ENCODE measurements at places on chromosomes 4 and X.

GRCh38 chrX:132119283-132119682, 8.5 kb downstream of the FRMD7 start:
- DNase-seq, result no peak

DNA sequence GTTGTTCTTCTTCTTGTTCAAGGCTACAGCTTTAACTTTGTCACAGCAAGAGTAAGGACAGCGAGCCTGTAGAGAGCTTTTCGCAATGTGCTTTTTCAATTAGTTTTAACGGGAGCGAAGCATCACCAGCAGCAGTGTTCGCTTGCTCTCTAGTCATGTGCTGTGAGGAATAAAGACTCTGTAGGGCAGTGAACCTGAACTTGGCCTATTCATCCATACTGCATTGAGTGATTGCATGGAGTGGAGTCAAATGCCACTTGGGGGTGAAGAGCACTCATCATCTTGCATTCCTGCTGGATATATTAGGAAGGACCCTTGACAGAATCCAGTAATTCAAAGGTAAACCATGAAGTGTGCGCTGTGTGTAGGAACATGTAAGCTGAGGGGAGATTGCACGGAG, 240.0 kb downstream of the FRMPD4 start:
- DNase-seq, result no peak

GRCh38 chr4:3491681-3492405, 28.7 kb downstream of the DOK7 start:
- no peak for DNase-seq

- DNase-seq, result no peak
These were observed 85.9 kb upstream of the FAM47A start for GRCh38 chrX:34218063-34218462.

GRCh38 chrX:38651625-38652601, 90.6 kb downstream of the TSPAN7 start:
- DNase-seq, result no peak

- DNase-seq, result no peak
These were observed 108.4 kb upstream of the LRPAP1 start for GRCh38 chr4:3640587-3640962.

DNA sequence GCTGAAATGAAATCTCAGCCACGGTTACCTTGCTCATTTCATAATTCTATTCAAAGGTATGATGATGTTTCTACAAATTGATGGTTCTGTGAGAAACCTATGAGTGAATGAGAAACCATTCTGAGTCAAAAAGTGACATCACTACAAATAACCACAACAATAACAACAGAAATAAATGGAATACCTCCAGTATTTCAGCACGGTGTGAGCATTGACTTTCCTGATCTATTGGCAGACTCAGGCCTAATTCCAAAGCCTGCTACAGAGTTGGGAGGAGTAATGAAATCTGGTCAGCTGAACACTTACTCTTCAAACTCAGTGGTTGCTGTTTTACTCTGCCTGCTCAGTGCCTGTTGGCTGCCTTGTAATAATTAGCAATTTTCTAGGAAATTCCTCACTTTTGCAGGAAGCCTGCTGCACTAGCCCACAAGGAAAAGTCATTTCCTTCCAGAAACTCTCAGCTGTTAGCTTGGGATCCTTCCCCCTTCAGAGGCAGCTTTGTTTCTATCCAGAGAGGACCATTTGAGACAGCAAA, 18.8 kb upstream of the SYNPO2 start:
- no peak for DNase-seq

DNA sequence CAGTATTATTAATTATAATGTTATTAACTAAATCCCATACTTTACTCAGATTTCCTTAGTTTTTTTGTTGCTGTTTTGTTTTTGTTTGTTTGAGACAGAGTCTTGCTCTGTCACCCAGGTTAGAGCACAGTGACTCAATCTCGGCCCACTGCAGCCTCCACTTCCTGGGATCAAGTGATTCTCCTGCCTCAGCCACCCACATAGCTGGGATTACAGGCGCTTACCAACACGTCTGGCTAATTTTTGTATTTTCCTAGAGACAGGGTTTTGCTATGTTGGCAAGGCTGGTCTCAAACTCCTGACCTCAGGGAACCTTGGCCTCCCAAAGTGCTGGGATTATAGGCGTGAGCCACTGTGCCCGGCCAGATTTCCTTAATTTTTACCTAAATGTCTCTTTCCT, 72.2 kb downstream of the ANAPC4 start:
- DNase-seq, result no peak

GRCh38 chr4:76616526-76616925, 181.5 kb downstream of the SHROOM3 start:
- DNase-seq, result no peak

DNA sequence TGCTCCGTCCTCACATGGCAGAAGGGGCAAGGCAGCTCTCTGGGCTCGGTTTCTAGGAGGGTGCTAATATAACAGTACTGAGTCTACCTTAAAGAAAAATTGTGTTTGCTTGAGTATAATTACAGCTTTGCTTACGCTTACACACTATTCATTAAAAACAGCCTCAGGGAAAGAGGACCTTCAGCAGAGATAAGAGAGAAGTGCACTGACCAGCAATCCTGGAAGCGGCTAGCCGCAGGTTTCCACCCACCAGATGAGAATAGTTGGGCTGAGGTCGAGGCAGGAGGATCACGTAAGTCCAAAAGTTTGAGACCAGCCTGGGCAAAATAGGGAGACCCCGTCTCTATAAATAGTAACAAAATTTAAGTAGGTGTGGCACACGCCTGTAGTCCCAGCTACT, 15.2 kb upstream of the MRFAP1 start:
- DNase-seq, result no peak

DNA sequence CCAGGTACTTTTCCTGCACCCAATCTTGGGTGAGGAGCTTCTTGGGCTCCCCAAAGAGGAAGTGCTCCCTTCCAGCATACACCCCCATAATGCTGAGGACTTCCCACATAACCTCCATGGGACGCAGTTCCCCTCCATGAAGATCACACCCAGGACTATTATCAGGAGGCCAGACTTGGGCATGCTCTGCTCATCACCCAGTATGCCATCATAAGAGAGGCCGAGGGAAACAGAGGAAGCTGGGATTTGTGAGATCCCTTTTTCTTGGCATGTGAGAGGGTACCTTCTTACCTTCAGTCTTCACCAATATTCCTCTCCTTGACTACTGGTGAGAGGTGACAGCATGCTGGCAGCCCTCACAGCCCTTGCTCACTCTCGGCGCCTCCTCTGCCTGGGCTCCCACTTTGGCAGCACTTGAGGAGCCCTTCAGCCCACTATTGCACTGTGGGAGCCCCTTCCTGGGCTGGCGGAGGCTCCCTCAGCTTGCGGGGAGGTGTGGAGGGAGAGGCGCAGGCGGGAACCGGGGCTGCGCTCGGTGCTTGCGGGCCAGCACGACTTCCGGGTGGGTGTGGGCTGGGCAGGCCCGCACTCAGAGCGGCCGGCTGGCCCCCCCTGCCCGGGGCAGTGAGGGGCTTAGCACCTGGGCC, 15.7 kb upstream of the HSFX1 start:
- DNase-seq, result no peak

DNA sequence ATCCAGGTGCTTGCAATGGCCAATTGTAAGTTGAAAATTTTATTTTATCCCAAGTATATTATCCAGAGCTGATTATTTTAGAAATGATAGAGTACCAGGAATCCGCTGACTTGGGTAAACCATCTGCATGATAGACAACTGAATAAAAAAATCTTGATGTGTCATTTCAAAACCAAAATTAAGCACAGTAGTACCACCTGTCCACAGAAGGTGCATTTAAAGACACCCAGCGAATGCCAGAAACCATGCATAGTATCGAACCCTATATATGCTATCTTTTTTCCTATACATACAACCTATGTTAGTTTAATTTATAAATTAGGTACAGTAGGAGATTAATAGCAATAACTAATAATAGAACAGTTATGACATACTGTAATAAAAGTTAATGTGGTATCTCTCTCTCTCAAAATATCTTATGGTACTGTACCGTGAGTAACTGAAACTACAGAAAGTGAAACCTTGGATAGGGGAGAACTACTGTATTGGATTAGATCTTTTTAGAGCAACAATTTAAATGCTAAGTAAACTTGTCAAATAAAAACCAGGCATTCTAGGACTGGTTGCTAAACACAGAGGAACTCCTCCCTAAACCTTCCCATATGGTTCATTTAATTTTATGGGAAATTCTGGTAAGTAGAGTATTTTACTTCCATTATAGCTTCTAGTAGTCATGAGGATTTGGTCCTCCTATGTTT, 6.2 kb downstream of the NEIL3 start:
- no peak for DNase-seq

- DNase-seq, result no peak
These were observed 1.6 kb upstream of the SUV39H1 start for GRCh38 chrX:48694776-48695533.

GRCh38 chr4:20260821-20261220, 9.1 kb downstream of the SLIT2 start:
- DNase-seq, result no peak

- DNase-seq, result no peak
These were observed 97.2 kb downstream of the GUCY2F start for GRCh38 chrX:109384699-109385098.

- no peak for DNase-seq
These were observed 41.6 kb upstream of the IGSF1 start for GRCh38 chrX:131330735-131331134.

DNA sequence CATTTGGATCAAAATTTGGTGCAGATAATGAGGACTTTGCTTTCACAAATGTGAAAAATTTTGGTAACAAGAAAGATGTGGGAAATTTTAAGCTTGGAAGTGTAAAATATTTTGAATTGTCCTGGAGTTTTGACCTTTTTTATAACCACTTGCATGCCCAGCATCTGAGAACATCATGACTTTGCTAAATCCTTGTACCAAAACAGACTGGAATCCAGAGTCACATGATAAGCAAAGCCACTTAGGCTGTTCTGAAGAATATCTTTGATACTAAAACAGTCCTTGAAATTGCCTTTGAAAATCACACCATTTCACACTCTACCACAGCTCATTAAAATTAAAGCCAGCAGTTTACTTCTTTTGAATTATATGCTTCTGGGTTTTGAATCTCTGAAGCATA, 2.5 kb upstream of the PPM1K start:
- no peak for DNase-seq

- no peak for DNase-seq
These were observed 73.9 kb upstream of the MED14 start for GRCh38 chrX:40809210-40809609.
